ENCODE measurements at places on chromosomes 7 and 10.

DNA sequence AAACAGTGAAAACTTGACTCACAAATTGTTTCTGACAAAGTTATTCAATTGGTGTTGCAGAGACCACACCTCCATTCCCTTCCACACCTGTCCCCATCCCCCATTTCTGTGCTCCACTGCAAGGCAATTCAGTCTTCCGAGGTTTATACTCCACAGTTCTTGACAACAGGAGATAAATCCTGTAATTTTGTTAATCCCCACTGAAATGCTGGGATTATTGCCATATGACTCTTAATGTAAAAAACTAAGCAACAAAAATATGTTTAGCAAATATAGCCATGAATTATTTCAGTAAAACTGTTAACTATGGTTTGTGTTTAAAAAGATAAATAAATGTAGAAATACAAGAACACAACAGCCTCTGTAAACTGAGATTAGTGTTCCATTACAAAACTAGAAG is 170.1 kb upstream of the SEMA3D start:
- DNase-seq = no peak

GRCh38 chr10:13346283-13347042 is 1.6 kb downstream of the SEPHS1 start:
- peak; percentile 23 for DNase-seq

- DNase-seq = no peak
Observed at GRCh38 chr7:117118579-117119180, 165.4 kb downstream of the ST7 start.

DNA sequence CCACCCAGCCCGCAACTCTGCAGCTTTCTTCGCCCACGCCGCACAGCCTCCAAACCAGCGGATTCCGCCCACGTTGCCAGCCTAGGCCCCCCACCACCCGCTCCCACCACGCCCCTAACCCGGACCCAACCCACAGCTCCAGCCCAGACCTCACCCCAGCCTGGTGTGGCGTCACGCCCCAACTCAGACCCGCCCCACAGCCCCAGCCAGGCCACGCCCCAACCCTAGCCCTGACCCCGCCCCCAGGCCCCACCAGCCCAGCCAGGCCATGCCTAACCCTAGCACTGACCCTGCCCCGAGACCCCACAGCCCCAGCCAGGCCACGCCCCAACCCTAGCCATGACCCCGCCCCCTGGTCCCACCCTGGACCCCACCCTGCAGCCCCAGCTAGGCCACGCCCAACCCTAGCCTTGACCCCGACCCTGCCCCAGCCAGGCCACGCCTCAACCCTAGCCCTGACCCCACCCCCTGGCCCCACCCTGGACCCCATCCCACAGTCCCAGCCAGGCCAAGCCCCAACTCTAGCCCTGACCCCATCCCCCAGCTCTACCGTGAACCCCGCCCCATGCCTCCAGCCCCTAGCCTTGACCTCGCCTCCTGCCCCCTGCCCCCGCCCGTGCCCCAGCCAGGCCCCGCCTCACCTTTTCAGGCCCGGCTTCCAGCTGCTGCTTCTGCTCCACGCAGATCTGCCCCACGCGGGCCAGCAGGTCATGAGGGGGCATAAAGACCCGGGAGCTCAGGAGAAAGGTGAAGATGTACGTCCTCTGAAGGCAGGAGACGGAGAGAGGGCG is 64.0 kb downstream of the RASGEF1A start:
- peak; percentile 84 for DNase-seq

DNA sequence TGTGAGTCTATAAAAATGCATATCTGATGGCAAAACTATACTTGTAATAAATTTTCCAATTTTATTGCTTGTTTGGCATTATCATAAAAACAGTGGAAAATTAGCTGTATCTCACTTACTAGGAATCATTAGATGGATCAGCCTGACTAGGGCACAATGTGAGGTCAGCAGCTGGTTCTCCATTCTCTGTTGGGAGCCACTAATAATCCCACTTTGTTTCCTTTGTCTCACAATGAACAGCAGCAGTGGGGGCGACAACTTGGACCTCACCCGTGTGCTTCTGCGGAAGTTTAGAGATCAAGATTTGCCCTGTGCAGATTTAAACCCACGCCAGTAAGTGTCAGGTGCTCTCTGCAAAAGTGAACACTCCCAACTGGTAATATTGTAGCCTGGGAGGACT is 295.5 kb downstream of the ABCA13 start:
- DNase-seq = no peak

- no peak for DNase-seq
Observed at GRCh38 chr10:68023292-68023691, 51.8 kb downstream of the HERC4 start.

- no peak for DNase-seq
Observed at GRCh38 chr10:58140691-58141347, 126.9 kb downstream of the IPMK start.

DNA sequence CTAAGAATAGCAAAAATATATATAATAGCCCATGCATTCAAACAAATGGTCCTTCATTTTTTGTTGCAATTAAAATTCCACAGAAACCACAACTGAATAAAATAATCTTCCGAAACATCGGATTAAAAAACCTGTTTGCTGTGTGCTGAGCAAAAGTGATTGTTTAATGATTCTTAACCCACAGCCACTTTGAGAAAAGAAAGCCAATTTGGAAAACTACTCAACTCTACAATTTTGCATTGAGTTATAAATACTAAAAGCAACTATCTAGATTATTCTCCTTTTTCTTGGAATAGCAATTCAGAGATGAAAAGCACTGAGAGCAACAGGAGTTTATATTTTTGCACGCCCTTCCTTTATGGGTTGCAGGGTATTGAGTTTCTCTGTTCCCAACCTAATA is 8.0 kb downstream of the ADRB1 start:
- no peak for DNase-seq

- no peak for DNase-seq
Observed at GRCh38 chr7:34107276-34107675, 201.9 kb downstream of the BMPER start.

DNA sequence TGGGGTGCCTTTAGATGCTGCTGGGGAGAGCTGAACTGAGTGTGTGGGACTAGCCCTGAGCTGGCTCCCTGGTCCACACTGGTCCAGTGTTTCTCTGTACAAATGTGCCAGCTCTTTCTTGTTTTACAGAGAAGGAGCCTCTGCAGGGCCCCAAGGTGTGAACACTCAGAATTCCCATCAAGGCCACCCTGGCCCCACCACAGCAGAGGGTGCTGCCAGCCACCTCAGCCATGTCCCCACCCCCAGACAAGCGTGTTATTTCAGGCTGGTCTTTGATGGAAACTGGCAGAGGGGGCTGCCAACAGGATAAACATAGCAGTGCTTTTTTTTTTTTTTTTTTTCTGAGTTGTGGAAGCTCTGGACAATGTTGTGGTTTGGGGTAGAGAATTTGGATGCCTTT is 68.5 kb upstream of the LRRC18 start:
- no peak for DNase-seq

- no peak for DNase-seq
Observed at GRCh38 chr10:28975891-28976531, 298.7 kb downstream of the BAMBI start.

GRCh38 chr7:41809116-41809515 is 106.2 kb upstream of the INHBA start:
- no peak for DNase-seq

GRCh38 chr7:118734541-118734940 is 510.0 kb downstream of the ANKRD7 start:
- no peak for DNase-seq
